Heart left ventricle (tissue), 16 donors: ENCODE measurements at places on chromosomes 13 and 19.

DNA sequence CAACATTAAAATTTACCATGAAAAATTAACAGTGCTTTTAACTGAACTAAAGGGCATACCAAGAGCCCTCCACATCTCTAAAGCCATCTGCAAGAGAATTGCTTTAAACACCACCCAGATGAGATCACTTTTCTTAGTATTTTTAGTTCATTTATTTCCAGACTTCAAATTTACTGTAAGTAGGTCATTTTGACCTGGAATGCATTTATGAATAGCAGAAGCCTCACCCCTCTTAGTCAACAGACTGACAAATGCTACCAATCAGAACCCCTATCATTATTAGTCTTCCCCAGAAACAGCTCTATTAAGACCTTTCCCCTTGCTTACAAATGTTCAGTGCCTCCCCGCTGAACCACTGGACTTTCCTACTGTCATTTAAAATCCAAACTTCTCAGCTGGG is 27.3 kb downstream of the RUBCNL start:
- DNase-seq: no peak

DNA sequence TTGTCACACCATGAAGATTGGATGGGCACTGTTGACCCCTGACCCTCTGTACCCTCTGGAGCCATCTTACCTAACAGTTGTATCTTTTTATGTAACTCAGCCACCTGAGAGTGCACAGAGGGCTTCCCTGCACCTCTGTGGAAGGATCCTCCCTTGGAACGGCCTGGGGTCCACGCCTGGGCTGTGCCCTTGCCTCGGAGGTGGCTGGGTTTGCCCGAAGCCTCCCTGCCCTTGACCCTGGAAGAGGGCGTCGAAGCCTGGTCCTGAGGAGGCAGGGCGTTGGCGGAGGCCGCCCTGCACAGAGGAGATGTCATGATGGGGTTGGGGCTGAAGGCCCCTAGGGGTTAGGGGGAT is 241 bp downstream of the ODAD3 start:
- DNase-seq: no peak

DNA sequence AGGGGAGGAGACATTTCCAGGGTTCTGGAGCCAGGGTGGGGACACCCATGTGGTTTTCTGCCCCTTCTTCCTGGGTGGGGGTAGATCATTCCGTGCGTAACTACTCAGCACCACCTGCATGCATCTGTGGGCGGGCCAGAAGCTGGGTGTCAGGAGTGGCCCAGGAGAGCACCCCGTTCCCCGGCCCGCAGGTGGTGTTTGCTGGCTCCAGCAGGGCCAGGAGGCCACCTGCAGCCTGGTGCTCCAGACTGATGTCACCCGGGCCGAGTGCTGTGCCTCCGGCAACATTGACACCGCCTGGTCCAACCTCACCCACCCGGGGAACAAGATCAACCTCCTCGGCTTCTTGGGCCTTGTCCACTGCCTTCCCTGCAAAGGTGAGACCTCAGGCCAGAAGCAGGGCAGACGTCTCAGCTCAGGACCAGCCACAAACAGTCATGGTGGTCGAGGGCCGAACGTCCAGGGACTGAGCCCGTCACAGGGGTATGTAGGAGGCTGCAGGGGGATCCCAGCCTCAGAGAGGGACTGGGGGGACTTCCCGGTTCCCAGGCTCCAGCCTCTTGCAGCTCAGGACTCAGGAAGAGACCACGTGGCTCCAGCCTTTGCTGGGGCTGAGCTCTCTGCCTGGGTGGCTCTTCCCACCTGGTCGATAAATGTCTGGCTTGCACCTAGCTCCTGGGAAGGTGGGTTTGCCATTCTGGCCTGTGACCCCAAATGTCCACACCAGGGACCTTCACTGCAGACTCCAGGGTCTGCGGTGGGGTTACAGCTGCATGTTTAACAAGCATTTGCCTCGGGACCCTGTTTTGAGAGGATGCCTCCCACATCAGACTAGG is 1.6 kb downstream of the FSTL3 start:
- no peak for DNase-seq

DNA sequence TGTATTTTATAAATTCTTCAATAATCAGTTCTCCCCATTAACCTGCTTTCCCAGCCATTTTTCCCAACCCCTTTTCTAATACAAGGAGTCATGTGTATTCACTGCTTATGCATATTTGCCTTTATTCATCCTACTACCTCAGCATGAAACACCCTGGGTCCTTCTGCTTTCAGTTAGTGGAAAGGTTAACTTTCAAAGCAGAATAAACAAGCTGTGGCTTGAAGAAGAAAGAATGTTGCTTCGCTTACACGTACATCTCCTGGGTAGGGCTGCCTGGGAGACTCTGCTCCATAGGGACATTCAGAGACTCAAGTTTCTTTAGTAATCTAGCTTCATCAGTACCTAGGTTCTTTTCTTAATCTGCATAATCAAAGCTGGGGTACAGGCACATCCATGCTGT is 567.8 kb upstream of the SLC10A2 start:
- no peak for DNase-seq

DNA sequence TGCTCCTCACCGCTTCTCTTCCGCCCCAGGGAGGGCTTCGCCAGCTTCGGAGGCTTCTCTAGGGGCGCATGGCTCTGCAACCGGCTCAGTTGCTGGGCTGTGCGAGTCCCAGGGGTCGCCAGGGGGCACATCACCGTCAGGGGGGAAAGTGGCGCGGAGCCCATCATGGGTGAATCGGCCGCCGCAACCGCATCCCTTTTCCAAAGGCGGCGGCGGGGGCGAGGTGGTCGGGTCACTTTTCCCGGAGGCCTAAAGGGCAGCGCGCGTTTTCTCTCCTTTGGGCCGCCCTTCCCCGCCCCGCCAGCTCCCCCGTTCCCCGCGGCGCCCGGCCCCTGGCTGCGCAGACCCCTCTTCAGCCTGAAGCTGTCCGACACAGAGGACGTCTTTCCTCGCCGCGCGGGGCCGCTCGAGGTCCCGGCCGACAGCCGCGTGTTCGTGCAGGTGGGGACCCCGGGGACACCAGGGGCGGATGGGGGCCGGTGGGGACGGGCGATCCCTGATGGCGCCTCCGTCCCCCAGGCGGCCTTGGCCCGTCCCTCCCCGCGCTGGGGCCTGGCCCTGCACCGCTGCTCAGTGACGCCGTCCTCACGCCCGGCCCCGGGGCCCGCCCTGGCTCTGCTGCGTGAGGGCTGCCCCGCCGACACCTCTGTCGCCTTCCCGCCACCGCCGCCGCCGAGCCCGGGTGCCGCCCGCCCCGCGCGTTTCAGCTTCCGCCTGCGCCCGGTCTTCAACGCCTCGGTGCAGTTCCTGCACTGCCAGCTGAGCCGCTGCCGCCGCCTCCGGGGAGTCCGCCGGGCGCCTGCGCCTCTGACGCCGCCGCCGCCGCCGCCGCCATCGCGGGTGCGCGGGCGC is 1.7 kb downstream of the TGFBR3L start:
- no peak for DNase-seq
